ENCODE measurements at places on chromosomes 5 and 9.

GRCh38 chr9:97970165-97970564 is 13.0 kb upstream of the ANP32B start:
- no peak for DNase-seq

- DNase-seq = no peak
Observed at GRCh38 chr5:58255970-58256369, 203.9 kb downstream of the PLK2 start.

DNA sequence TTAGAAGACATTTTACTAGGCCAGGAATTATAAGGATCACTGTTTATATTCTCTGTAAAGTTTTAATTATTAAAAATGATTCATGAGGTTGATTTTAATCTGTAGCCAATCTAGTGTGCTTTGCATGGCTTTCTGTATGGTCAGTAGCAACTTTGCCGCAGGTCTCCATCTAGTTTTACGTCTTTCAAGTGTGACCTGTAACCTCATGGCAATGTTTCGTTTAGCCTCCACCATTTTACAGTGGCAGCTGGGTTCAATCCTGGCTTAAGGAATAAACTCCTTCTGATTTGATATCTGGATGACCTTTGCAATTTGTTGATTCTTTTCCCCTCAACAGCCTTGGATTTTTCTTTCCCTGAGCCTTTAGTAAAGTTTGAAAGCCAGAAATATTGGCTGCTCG is 434.5 kb upstream of the CDH9 start:
- DNase-seq = no peak

DNA sequence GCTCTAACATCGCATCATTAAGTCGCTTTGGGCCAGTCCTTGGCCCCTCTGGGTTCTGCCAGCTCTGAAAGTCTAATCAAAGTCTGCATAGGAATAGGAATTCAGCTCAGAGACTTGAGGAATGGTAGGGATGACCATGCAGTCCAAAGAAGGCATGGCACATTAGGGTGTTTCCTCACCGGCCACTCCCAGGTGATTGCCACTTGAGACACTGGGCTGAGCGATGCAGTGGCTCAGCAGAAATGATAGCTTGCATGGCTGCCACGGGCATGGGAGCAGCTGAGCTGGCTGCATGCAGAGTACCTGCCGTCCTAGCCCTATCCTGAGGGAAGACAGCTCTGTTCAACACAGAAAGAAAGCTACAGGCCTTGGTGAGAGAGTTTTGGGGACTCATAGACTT is 28.8 kb downstream of the AFAP1L1 start:
- no peak for DNase-seq

Data from activated T-helper 1 cell treated with anti-CD3 and anti-CD28 coated beads, Interleukin-12 subunit alpha, Interleukin-12 subunit beta, Interleukin-2, Interleukin-4 antibody, amounts not matched to agents 30 ng/mL and 10 ng/mL and 1 ng/mL, durations not matched to agents 14 hours and 24 hours and 36 hours (primary cell).